ENCODE measurements at places on chromosomes 5 and 9.
A peak's percentile ranks its signal among the peaks of the same experiment; 100 is the strongest.

DNA sequence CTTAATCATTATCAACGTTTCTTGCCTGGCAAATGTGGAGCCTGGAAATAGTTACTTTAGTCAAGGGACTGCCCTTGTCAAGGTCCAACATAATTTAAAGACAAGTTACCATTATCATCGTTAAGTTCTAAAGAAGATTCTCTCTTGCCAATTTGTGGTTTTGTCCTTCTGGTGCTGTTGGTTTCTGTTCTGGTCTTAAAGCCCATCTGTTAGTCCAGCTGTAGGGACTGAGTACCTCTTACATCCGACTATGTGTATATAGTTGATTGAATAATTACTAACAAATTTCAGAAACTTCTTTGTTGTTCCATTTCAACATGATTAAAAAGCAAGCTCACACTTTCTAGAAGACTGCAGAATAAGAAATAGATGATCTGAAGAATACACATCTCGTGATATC is 1854.9 kb downstream of the MAT2B start:
- DNase-seq: no peak

GRCh38 chr5:170634256-170634990 is 130.6 kb downstream of the KCNIP1 start:
- DNase-seq: no peak

GRCh38 chr9:89770531-89771174 is 165.8 kb downstream of the GADD45G start:
- DNase-seq: peak; percentile 5

DNA sequence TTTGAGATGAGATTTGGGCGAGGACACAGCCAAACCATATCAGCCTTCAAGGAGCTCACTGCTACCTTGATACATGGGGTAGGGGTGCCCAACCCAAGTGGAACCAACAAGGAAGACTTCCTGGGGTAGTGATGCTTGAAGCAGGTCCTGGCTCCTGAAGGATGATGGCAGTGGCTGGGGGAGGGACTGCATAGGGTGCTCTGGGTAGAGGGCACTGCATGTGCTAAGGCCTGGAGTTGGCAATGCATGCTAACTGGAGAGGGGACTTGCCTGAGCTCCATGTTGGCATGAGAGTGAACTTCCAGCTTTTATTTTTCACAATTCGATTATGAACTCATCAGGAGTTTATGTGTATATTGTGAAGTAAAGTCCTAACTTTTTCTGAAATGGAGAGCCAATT is 58.6 kb upstream of the FRRS1L start:
- DNase-seq: no peak

GRCh38 chr5:124920909-124921666 is 174.6 kb upstream of the ZNF608 start:
- no peak for DNase-seq

Data from CD14-positive monocyte (primary cell).